Stimulated activated CD4-positive, alpha-beta T cell treated with anti-CD3 and anti-CD28 coated beads, Interleukin-4, amount 100 ng/mL, for 24 hours (primary cell): ENCODE measurements at places on chromosomes 5 and 9.

GRCh38 chr5:133321833-133322420, 270.1 kb downstream of the HSPA4 start:
- DNase-seq, result peak; percentile 53

- DNase-seq, result no peak
Observed at GRCh38 chr5:14234204-14234603, 91.1 kb downstream of the TRIO start.

GRCh38 chr5:132094393-132095076, 20.9 kb downstream of the CSF2 start:
- DNase-seq, result no peak

GRCh38 chr9:21576331-21577189, 94.4 kb upstream of the IFNE start:
- DNase-seq, result peak; percentile 36

- DNase-seq, result no peak
Observed at GRCh38 chr9:94806307-94806893, 79.9 kb downstream of the AOPEP start.

GRCh38 chr9:108474356-108474755, 381.4 kb downstream of the ACTL7B start:
- no peak for DNase-seq

DNA sequence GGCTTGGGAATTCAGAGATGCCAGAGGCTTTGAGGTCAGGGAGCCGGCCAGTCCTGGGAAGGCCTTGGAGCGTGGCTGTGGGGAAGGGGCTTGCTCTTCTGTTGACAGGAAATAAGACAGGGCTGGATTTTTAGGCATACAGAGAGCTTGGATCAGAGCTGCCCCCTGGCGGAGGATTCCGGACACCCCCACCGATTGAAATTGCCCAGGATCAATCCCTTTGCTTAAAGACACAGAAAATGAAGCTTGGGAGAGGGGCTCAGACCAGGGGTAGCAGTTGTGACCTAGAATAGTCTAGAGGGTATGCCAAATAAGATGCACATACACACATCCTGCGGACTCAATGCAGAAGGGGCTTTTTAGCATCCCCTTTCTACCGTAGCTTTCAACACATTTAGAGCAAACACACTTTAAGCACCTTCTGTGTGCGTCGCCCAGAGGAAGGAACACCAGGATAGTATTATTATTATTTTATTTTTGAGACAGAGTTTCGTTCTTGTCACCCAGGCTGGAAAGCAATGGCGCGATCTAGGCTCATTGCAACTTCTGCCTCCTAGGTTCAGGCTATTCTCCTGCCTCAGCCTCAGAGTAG, 1.7 kb upstream of the NTMT1 start:
- DNase-seq, result peak; percentile 80

DNA sequence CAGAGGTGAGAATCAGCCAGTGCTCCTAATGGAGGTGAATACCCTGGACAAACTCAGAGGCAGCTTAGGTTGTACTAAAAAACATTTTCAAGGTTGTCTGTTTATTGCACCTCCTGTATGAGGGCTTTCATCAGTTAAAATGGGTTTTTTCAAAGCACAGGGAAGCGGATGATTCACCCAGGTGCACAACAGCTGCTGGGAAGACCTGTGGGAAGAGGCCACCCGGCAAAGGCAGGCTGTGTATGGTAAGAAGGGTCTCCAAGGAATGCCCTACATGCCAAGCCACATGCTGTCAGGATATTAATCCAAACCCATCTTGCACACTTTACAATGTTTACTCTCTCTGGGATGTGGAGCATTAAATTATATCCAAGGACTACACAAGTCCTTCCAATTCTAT, 14.7 kb downstream of the SIL1 start:
- no peak for DNase-seq

DNA sequence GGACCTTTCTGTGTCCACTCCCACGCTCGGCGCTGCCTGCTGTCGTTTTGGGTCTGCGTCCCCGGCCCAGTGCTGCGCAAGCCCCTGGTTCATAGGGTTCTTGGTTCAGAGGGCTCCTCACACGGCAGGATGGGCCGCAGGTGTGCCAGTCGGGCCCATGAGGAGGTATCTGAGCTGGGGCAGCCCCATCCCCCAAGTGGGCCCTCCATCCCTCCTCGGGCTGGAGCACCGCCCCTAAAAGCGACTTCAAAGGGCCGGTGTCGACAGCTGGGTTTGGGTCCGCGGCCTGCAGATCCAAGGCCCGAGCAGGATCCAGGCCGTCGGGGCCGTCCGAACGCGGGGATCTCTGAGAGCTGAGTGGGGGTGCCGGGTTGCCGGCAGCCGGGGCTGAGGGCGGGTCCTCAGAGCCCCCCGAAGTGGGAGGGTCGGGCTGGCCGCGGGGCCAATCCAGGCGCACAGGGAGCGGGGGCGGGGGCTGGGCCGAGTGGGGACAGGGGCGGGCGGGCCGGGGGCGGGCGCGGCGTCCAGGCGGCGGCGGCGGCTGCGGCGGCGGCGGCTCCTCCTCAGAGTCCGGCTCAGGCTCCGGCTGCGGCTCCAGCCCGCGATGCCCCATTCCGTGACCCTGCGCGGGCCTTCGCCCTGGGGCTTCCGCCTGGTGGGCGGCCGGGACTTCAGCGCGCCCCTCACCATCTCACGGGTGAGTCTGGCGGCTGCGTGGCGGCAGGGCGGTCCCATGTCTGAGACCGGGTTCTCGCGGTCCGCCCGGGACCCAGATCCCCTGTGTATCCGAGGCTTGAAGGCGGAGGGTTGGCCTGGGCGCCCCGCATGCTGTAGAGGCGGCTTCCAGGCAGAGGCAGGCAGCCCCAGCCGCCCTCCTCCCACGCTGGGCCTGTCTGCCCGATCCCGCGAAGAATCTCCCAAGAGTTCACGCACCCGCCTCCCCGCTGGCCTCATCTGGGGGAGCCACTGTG, at the start of gene PDLIM4:
Gene PDLIM4, plus strand, starts transcription at position 566 of the 971 bp plus-strand sequence. Its CDS starts 39 bp downstream, at position 605.
- DNase-seq, result no peak
